ENCODE measurements at places on chromosomes 4 and X.
A peak's percentile ranks its signal among the peaks of the same experiment; 100 is the strongest.

- DNase-seq, result no peak
Measured at GRCh38 chrX:111492085-111492484, 19.4 kb upstream of the SERTM2 start.

DNA sequence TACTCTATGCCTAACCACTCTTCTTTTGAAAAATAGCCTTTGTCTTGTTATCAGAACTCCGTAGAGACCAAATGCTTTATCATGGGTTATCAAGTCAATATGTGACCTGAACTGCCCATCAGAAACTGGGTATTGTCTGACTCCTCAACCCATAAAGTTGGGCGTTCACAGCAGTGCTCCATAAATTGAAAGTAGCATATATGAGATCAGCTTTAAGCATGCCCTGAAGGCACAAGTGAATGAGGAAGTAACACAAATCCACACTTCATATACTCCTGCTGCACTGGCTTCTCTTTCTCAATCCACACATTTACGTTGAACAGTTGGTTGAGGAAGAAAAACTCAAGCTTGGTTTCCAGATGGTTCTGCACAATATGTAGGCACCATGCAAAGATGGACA, 1106.0 kb downstream of the STIM2 start:
- no peak for DNase-seq

DNA sequence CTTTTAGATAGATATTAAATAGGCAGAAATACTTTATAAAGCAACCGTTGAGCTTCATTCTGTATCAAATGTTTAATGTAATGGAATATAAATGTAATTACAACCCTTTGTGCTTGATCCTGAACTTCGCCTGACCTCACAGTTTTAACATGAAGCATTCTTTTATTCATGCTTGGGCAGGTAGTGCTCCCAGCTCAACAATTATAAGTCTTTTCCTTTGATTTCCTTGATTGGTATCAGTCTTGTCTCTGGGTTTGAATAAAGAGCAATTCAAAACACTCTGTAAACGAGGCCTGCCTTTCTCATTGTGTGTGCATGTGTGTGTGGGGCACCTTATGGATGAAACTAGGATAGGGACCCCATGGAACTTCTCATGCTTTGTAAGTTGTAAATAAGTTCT, 6.8 kb downstream of the METAP1 start:
- no peak for DNase-seq

- DNase-seq, result no peak
Measured at GRCh38 chrX:78316265-78316664, 11.1 kb downstream of the CYSLTR1 start.

- DNase-seq, result no peak
Measured at GRCh38 chr4:38805530-38806145, 1.0 kb upstream of the TLR1 start.

DNA sequence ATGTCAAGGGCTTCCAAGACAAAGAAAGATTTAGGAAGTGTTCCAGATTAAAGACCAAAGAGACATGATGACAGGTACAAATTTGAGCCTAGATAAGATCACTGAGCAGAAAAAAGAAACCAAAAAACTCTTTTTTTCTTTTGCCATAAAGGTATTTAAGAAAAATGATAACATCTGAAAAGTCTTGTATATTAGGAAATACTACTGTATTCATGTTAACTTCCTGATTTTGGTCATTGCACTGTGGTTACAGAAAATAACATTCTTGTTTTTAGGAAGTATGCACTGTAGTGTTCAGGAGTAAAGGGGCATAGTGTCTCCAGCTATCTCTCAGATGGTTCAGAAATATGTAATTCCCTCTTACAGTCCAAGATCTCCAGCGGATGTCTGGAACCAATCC, 37.1 kb downstream of the RWDD4 start:
- DNase-seq, result no peak

- peak; percentile 20 for DNase-seq
Measured at GRCh38 chr4:163332526-163333406, at the start of gene NPY1R. Gene NPY1R, minus strand, starts transcription at chr4:163332596. Its CDS starts 6,042 bp downstream, at chr4:163326554.

DNA sequence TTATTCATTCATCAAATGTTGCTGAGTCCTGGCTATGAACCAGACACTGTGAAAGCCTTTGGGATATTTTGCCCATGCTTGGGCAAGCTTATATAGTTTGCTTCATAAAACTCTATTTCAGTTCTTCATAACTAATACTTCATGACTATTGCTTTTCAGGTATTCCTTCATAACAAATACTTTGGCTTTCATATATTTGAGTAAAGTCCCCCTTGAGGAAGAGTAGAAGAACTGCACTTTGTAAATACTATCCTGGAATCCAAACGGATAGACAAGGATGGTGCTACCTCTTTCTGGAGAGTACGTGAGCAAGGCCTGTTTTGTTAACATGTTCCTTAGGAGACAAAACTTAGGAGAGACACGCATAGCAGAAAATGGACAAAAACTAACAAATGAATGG, 1.7 kb upstream of the AFP start:
- no peak for DNase-seq

- no peak for DNase-seq
Measured at GRCh38 chr4:181278941-181279340, 964.3 kb upstream of the TENM3 start.

- DNase-seq, result no peak
Measured at GRCh38 chr4:16626945-16627344, 271.5 kb downstream of the LDB2 start.

GRCh38 chr4:119281393-119281792, 40.5 kb downstream of the FABP2 start:
- DNase-seq, result no peak

DNA sequence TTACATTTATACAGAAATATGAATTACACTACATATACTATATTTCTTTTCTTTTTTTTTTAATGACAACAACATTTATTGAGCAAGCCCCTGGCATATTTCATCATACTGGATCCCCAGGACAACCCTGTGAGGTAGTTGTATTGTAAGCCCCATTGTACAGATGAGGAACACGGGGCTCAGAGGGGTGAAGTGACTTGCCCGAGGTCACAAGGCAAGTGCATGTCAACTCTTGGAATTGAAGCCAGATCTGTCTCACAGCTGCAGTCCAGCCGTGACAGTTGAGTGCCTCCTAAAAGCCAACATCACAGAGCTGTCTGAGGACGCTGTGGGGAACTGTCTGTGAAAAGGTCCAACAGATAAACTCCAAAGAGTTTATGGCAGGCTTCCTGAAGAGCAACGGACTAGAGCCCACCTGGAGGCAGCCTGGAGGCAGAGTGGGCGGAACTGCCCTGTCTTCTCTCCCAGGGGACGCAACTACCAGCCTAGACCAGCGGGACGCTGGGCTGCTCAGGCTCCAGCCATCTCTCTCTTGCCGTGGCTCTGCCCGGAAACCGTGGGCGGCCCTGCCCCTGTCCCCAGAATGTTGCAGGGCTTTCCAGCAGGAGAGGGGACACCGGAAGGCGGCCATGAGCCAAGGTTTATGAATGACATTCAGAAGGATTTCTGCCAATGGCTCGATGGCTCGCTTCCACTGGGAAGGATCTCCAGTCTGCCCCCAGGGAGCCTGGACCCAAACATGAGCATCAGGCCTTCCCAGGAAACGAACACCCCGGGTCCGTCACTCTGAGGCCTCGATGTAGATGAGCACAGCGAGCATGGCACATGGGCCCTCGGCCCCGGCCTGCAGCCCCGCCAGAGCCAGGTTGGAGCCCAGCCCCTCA, 50.1 kb downstream of the CFAP299 start:
- DNase-seq, result no peak

GRCh38 chr4:16739997-16740624, 158.3 kb downstream of the LDB2 start:
- no peak for DNase-seq

DNA sequence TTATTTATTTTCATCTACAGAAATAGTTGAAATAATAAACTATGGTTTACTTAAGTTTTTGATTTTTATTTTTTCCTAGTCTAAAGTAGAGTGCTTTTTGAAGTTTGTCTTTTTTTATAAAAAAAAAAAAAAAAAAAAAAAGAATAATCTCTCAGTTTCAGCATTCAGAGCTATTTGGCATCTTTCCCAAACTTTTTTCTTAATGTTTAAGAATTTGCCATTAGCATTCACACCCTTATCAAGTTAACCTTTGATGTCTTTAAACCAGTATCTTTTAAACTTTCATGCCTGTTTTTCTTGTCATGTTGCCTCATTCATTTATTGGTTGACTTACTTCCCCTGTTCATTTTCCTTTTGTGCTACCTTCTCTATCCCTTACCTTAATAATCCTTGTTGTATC, 60.9 kb upstream of the FHDC1 start:
- DNase-seq, result no peak

GRCh38 chr4:16079046-16079445, 4.8 kb downstream of the PROM1 start:
- no peak for DNase-seq

GRCh38 chrX:69163936-69164741, 1.1 kb downstream of the PJA1 start:
- no peak for DNase-seq

DNA sequence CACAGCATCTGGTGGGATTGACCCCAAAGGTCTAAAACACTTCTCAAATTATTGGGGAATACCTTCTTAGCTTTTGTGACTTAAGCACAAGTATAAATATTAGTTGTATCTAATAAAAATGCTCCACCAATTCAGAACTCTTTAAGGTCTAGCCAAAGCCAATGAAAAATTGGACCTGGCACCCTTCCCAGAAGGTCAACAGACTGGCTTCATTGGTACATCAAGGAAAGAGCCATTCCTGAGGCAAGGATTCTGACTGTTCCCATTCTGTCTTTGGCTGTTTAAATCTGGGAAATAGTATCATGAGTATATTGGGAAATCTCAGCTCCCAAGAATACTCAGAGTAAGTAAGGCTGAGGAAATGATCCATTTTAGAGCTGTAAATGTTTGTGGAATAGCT, 153.0 kb upstream of the TRPC5 start:
- DNase-seq, result no peak

GRCh38 chr4:80180743-80181142, 16.6 kb upstream of the PRDM8 start:
- DNase-seq, result no peak

DNA sequence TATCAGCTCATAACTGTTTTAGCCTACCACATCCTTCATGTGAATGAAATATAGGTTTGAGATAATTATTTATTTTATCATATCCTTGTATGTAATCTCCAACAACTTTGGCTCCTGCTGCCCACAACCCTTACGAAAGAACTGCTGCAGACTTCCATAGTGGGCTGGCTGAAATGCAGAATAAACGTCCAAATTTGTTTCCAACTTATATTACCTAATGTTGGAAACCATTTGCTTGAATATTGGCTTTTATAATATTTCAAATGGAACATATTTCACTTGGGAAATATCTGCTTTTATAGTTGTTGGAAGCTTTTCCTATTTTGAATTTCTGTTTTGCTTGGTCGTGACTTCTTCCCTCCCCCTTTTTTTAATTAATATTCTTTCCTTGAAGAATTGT, 45.0 kb upstream of the ITM2A start:
- no peak for DNase-seq

DNA sequence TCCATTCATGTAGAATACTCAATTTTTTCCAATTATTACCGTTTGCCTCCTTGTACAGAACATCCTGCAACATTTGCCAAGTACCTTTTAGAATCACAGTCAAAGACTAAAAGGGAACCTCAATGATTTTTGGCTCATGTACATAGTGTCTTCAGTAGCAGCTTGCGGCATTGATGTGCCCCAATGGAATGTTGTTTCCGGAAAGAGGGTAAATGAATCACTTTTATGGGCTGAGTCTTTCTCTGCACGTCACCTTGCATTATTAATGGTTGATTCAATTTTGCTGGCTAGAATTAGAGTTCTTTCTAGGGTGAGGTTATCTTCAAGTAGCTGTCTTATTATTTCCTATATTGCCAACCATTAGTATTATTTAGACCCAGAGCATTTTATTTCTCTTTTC, 116.9 kb upstream of the GABRA2 start:
- DNase-seq, result no peak

DNA sequence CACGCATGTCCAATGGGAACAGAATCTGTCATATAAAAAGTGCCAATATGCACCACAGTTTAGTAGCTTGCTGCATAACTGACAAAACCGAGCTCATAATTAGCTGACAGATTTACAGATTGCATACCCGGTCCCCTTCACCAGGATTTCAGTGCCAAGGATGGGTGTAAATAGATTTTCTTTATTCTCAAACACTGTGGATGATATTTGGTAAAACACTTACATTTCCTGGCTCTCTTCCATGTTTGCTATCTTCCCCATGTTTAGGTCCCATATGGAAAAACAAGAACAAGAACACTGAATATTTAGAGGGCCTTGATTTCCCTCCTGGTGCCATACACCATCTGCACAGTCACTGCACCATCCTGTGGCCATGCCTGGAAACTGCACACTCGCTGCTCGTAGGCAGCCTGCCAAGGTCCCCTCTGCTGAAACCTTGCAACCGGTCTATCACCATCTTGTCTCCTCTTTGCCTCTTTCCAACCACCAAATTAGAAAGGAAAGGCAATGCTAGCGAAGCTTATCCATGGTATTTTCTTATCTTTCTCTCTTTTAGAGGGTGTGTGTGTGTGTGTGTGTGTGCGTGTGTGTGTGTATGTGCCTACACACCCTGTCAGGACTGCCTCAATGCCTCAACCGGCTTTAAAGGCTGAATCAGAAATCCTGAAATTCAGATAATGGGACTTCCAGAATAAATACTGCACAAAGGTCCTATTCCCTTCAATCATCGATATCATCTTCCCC, 124.2 kb upstream of the MBNL3 start:
- no peak for DNase-seq

Data from SHP77 treated with DMSO at 0.1 percent for 48 hours (cell line).